Cortex of kidney (tissue), 1 donor: ENCODE measurements at places on chromosomes 11 and 22.

DNA sequence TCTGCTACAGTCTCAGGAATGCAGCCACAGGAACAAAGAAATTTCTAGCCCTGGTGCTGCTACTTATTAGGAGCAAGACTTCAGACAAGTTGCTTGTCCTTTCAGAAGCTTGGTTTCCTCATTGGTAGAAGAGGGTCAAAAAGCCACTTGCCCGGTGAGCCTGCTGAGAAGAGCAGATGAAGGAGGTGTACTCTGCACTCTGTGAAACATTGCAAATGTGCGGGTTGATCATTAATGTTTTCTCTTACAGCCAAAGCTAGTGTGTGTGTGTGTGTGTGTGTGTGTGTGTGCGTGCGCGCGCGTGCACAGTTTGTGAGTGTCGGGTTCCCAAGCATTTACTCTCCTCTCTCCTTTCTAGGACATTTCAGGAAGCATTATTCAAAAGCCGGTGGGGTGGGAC lies 86.3 kb upstream of the NNMT start:
- DNase-seq, result no peak

- no peak for DNase-seq
Observed at GRCh38 chr11:43541993-43542392, 138.5 kb upstream of the HSD17B12 start.

GRCh38 chr11:69355346-69355940 lies 61.5 kb downstream of the MYEOV start:
- DNase-seq, result no peak

GRCh38 chr11:124830749-124831148 lies 30.5 kb upstream of the MSANTD2 start:
- no peak for DNase-seq
